ENCODE measurements at places on chromosomes 2 and 18.
A peak's percentile ranks its signal among the peaks of the same experiment; 100 is the strongest.

- DNase-seq: no peak
Measured at GRCh38 chr2:222608081-222608480, 47.8 kb downstream of the FARSB start.

DNA sequence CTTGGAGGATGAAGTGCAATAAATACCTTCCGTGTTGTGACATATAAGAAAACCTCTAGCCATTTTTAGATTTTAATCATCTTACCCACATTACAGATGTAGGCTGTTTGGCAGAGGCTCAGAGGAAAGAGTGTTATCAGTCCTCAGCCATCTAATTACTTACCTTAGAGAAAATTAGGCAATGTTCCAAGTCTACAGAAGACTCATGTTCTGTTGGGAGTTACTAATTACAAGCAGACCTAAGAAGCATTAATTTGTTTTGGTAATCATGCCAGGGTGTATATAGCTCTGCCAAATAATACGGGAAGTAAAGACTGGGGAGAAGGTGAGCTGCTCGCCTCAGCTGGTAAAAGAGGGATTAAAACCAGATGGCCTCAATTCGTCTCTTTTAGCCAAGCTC, 125.8 kb upstream of the PGAP1 start:
- peak; percentile 41 for DNase-seq

GRCh38 chr2:18848646-18849045, 259.3 kb upstream of the NT5C1B start:
- no peak for DNase-seq

DNA sequence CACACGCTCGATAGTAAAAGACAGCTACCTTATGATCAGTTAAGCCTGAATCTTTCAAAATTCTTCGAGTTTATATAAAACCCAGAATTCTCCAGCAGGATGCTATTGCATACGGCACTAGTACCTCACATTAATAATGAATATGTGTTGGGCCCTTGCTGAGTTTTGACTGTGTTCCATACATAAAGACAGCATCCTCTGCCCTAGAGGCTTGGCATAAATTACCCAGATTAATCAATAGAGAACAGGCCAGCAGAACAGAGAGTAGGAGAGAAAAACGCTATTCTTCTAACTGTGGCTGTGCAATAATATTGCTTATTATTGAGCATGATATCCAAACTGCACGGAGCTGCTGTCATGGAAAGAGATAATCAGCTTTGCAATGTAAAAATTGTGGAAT, 194.3 kb downstream of the SOX11 start:
- DNase-seq: no peak

GRCh38 chr2:165191096-165191728, 12.6 kb downstream of the SCN3A start:
- DNase-seq: no peak

GRCh38 chr2:5287558-5288334, 404.4 kb upstream of the SOX11 start:
- DNase-seq: no peak

DNA sequence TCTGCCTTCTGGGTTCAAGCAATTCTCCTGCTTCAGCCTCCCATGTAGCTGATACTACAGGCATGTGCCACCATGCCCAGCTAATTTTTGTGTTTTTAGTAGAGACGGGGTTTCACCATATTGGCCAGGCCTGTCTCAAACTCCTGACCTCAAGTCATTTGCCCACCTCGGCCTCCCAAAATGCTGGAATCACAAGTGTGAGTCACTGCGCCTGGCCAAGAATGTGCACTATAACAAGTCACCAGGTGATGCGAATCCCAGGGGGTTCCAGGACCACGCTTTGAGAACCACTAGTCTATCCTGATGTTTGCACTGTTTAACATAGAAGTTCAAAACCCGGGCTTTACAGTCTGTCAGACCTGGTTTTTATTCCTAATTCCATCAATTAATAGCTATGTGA, 144.8 kb downstream of the SUCLG1 start:
- DNase-seq: no peak

DNA sequence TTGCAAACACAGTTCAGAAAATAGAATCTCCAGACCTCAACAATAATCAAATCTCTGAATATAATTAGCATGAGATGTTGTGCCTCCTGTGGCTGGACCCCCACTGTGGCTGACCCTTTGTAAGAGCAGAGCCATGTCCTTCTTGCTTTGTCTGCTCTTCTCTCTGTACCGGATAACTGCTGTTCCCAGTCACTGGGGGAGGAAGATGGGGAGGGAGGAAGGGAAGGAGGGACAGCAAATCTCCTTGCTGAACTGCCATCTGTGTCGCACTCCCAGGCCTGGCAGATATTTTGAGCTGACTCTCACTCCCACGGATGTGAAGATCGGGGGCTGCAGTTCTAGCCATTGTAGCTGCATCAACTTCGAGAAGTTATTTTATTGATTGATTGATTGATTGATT, 319.0 kb upstream of the CXCR4 start:
- no peak for DNase-seq

- DNase-seq: no peak
Measured at GRCh38 chr2:218713922-218714321, 3.3 kb downstream of the TTLL4 start.

GRCh38 chr2:215367662-215368492, 56.0 kb downstream of the ATIC start:
- DNase-seq: no peak

DNA sequence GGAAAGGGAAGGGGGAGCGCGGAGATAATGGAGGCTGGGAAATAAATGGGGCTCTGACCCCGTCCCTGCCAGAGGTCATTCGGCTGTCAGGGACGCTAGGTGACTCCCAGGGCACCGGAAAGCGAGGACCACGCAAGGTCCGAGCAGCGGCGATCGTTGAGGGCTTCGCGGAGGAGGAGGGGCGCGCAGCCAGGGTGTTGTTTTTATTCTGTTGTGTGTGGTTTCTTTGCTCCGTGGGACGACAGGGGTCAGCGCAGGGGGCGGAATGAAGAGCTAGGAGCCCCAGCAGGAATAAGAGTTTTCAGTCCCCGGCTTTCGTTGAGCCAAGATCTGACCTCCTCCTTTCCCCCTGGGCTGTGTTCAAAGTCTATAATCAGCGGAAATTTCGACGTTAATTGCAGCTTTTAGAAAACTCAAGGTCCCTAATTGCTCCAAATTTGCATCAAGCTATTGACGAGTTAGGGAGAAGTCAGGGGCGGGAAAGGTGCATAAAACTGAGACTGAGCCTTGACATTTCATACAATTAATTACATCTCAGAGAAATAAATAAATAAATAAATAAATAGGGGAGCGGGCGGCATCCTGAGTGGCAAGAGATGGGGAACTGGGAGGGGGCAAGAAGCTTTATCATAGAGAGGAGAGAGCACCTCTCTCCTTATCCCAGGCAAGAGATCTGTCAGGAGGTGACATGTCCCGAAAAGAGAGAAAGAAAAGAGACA, 2.2 kb downstream of the GAD1 start:
- no peak for DNase-seq

GRCh38 chr2:145321344-145321743, 801.4 kb upstream of the ZEB2 start:
- no peak for DNase-seq

DNA sequence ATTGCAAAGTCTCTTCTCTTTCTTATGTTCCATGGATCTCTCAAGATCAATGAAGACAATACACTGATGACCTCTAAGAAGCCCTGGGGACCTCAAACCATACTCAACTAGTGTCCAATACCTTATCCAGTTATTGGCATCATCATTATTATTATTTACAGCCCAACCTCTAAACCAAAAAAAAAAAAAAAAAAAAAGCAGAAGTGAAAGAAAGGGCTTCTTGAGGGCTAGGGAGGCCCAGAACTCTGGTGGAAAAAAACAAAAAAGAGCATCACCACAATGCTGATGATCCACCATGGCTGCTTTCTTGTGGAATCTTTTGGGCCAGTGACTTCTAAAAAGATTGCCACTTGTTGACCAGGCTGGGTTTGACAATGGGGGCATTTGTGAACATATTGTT, 324.9 kb downstream of the LPIN1 start:
- no peak for DNase-seq

- DNase-seq: no peak
Measured at GRCh38 chr2:2642906-2643890, 312.1 kb upstream of the MYT1L start.

DNA sequence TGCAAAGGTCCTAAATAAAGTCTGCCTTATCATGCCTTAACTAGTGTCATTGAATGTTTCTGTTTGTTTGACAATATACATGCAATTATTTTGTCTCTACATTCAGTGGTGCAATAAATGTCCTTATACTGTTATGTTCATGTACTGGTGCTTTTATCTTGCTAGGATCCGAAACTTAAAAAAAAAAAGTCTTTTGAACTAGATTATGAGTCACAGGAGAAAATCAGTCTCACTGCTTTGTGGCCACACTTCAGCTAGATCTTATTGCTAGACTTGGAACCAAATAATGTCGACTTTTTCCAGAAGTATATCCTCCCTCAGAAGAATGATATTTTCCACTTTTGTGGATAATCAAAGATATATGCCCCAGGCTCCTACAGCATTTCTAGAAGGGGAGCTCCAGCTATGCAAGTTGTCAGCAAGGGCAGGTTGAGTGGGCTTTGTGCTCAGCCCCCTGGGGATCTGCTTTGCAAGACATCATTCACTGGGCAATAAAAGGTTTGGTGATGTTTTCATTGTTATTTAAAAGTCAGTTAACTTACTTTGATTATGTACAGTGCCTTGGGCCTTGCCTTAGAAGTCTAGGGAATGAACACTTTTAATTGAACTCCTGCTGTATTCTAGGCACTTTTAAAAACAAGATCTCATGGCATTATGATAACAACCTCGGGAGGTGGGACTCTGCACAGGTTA, 157.1 kb upstream of the LRRTM1 start:
- DNase-seq: no peak

DNA sequence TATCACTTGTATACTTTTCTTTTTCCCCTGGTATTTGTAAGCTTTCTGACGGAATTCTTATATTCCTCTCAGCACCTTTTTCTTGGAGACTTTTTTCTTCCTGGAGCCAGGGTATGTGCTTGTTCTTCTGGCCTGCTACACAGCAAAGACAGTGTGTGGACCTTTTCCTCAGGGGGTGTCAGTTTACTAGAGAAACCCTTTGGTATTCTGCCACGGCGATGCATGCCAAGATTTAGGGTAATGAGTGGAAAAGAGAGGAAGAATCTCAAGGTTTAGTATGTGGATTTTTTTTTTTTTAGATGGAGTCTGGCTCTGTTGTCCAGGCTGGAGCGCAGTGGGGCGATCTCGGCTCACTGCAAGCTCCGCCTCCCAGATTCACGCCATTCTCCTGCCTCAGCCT, 152.2 kb downstream of the PHLPP1 start:
- no peak for DNase-seq

DNA sequence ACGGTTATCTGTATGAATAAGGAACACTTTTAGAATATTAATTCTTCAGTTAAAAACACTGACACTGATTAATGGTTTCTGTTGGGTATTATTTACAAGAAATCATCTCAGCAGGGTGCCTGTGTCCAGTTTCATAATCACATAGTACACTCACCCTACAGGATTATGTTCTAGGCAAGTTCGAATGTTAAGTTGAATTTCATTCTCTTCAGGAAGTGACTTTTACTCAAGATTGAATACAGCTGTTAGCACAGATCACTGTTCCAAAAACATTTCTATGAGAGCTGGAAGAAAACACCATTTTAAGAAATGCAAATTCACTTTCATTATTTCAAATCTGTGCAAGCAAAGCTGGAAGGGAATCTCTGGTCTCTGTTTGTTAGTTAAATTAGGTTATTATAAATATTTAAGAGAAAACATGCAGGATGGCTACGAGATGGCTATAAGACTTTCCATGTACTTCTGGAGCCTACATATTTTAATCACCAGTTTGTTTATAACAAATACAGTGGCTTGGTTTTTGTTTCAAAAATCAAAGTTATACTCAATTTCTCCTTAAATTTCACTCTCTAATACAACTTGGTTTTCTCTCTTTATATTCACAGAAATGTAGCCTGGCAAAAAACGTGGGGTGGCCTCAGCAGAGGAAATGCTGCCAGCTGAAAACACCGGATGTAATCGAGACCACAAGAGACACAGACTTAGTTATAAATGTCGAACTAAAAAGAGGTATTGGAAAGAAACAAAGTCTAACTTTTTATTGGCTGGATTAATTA, 65.8 kb downstream of the RBMS1 start:
- DNase-seq: no peak

- no peak for DNase-seq
Measured at GRCh38 chr2:138548796-138549195, 47.2 kb downstream of the SPOPL start.

DNA sequence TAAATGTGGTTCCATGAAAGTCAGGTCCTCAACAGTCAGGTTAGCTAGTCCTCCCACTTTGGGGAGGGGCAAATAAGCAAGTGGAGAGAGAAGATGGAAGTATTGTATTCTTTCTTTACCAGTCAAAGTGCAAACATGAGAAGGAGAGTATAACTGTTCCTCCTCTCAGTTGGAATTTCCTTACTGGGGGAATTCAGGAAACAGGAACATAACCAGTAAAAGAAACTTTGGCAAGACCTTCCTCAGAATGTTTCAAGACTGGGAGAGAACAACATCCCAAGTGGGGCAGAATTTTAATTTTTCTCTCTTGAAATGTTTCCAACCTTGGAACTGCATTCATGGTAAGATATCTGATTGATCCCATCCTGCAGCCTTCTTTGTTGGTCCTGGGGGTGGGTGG, 552.4 kb upstream of the TNP1 start:
- DNase-seq: no peak

- DNase-seq: no peak
Measured at GRCh38 chr2:203799908-203800307, 67.7 kb upstream of the CTLA4 start.

DNA sequence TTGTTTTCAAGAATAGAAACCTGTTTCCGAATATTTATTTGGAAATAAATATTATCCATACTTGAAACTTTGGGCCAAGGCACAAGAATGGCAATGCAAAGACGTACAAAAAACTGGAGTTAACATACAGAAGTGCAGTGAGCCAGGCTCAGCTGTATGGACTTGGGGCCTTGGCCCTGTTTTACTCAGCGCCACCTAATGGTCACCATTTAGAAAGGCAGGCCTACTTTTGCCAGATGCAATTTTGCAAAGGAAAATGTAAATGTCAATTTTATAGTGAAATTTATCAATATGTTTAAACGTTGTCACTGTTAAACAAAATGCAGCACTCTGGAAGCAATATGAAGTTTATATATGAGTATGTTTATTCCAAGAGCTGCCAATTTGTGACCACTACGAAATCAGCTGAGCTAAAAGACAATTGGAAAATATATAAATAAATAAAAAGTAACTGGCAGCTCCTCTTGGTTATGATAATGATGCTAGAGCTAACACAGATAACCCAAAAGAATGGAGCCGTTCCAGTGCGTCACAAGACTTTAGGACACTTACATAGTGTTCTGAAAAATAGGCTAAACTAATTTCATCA, 155.0 kb downstream of the ARHGAP15 start:
- no peak for DNase-seq

DNA sequence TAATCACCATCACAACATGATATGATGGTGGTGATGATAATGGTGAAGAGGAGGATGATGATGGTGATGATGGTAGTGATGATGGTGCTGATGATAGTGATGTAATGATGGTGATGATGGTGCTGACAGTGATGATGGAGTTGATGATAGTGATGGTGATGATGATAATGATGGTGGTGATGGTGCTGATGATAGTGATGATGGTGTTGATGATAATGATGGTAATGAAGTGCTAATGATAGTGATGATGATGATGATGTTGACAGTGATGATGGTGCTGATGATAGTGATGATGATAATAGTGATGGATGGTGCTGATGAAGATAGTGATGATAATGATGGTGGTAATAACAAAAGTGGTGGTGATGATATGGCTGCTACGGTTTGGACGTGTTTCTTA, 4.4 kb upstream of the GPR148 start:
- no peak for DNase-seq

Data from DMS79 treated with DMSO at 0.1 percent for 48 hours (cell line).